Large intestine (tissue), 12 donors: ENCODE measurements at places on chromosomes 13 and 19.

GRCh38 chr19:1318678-1319471 lies 33.2 kb downstream of the EFNA2 start:
- no peak for DNase-seq

- no peak for DNase-seq
Observed at GRCh38 chr13:101053301-101054093, 362.8 kb downstream of the NALCN start.

GRCh38 chr13:43874504-43875092 lies 4.9 kb downstream of the CCDC122 start:
- DNase-seq: no peak

- DNase-seq: no peak
Observed at GRCh38 chr13:41384749-41385503, 72.4 kb upstream of the RGCC start.

DNA sequence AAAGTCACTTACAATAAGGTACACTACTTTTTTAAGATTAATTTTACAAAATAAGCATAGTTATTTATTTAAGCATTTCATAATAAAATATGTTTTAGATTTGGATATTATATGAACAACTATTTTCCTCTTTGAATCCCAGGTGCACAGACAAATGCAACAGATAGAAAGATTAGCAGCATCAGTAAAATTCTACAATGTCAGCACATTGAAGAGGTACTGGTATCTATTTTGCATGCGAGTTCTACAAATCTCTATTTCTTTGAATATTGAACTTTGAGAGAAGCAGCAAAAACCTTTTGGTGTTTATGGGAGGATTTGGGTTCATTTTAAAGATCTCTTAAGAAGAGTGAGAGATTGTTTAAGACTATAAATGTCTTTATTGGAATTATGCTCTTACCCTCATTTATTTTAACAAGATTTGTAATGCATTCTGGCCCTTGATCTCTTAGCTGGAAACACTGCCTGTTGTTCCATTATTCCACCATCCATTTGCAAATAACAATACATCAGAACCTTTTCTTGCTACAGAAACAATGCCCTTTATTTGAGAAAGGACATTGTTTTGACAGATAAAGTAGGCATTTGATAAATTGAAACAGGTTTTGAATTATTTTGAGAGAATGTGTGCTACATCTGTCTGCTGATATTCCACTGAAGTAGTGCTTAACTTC lies 558.8 kb upstream of the KLHL1 start:
- DNase-seq: no peak

DNA sequence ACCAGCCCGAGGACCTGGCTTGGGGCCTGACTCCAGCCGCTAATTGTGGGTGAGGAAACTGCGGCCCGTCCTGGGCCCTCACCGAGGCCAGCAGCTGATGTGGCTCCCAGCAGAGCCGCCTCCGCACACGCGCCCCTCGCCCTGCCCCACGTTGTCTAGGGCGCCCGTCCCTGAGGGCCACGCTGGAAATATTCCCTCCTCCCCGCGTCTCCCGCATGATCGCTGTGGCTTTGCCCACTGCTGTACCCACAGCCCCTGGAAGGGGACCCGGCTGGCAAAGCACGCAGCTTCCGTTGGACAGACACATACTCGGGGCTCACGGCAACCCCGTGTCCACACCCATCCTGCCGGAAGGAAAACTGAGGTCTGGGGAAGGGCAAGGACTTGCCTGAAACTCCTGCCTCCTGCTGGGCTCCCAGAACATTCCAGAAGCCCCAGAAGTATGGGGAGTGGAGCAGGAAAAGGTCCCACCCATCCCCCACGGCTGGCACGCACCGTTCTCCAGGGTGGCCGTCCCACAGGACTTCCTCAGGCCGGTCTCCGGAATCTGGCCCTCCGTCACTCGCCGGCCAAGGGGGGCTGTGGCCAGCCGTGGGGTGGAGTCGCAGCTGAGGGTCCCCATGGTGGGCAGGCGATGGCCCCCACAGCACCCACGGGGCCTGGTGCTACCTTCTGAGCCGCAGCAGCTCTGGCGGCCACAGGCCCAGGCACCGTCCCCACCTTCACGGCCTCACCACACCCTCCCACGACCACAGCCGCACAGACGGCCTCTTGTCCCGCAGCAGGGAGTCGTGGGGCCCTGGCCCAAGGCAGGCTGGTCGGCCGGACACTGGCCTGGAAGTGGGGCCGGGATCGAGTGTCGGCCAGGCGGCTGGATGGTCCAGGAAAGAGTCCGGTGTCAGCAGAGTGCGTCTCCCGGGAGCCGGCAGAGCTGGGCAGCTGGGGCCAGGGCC lies 13.6 kb upstream of the SHC2 start:
- DNase-seq: no peak

DNA sequence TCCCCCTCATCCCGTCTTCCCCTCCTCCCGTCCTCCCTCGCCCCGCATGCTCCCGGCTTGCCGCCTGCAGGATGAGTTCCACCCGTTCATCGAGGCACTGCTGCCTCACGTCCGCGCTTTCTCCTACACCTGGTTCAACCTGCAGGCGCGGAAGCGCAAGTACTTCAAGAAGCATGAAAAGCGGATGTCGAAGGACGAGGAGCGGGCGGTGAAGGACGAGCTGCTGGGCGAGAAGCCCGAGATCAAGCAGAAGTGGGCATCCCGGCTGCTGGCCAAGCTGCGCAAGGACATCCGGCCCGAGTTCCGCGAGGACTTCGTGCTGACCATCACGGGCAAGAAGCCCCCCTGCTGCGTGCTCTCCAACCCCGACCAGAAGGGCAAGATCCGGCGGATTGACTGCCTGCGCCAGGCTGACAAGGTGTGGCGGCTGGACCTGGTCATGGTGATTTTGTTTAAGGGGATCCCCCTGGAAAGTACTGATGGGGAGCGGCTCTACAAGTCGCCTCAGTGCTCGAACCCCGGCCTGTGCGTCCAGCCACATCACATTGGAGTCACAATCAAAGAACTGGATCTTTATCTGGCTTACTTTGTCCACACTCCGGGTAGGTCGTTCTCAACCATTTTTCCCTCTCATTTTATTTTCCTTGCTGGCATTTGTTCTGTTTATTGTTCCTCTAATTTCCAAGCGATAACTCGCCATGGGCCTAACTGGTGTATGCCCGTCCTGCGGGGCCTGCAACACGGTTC lies 29.8 kb downstream of the NFIX start:
- DNase-seq: no peak

DNA sequence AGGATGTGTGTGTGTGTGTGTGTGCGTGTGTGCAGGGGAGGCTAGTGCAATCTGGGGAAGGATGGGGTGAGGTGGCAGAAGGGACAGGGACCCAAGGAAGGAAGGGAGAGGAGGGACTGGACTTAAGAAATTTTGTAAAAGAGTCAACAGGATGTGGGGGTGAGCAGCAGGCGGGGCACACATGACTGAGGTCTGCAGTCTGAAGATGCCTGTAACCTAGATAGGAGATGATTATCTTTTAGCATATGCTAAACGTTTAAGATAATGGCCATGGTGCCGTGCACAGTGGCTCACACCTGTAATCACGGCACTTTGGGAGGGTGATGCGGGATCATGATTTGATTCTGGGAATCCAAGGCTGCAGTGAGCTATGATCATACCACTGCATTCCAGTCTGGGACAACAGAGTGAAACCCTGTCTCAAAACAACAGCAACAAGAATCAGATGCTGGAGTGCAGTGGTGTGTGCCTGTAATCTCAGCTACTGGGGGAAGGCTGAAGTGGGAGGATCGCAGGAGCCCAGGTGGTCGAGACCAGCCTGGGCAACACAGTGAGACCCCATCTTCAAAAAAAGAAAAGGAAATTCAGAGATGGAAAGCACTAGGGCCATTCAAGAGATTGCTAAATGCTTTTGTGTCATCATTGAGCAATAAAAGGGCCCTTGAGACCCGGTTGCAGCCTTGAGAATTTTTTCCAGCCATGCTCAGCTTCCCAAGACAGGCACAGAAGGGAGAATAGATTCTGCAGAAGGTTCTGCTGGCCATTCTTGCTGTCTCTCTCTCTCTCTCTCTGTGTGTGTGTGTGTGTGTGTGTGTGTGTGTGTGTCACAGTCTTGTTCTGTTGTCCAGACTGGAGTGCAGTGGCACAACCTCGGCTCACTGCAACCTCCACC lies 3.8 kb upstream of the ZNF414 start:
- peak; percentile 31 for DNase-seq

- DNase-seq: no peak
Observed at GRCh38 chr19:57314146-57314545, 6.1 kb upstream of the ZNF543 start.

GRCh38 chr13:102768909-102769308 lies 4.7 kb downstream of the TEX30 start:
- DNase-seq: no peak

- DNase-seq: no peak
Observed at GRCh38 chr13:112596235-112596634, 8.3 kb upstream of the TUBGCP3 start.

DNA sequence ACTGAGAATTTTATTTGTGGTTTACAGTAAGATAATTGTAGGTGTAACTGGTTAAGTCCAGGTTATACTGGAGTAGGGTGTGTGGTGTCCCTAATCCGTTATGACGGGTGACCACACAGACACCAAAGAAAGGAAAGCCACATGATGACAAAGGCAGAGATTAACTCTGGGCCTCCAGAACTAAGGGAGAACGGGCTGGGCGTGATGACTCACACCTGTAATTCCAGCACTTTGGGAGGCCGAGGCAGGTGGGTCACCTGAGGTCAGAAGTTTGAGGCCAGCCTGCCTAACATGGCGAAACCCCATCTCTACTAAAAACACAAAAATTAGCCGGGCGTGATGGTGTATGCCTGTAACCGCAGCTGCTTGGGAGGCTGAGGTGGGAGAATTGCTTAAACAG lies 10.2 kb upstream of the FUT2 start:
- DNase-seq: peak; percentile 42

DNA sequence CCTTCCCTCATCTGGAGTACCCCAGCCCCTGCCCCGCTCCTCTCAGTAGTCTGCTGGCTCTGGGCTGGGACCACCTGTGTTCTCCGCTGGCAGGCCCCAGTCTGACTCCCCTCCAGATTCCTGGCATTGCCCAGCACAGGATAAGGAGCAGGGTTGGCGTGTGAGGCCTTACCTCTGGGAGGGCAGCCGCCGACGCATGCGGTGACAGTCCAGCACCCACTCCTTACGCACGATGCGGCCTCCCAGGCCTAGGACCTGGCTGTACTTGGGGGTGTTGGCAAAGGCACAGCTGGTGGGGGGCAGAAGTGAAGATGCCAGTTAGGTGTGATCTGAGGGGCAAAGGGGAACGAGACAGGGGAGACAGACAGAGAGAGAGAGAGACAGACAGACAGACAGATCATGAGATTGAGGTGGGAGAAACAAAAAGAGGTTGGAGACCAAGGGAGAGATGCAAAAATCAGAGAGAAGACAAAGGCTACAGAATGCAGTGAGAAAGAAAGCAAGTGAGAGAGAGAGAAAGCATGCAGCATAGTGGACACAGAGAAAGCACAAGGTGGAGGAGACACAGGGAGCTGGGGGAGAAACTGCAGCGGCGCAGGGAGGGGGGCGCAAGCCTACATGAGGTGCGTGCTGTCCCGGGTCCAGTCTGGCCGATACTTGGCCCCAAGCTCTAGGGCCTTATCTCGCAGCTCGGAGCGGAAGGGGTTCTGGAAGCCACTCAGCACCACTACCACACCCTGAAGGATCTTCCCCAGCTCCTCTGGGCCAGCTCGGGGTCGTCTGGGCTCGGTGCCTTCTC lies 18.6 kb downstream of the ZNF575 start:
- no peak for DNase-seq

DNA sequence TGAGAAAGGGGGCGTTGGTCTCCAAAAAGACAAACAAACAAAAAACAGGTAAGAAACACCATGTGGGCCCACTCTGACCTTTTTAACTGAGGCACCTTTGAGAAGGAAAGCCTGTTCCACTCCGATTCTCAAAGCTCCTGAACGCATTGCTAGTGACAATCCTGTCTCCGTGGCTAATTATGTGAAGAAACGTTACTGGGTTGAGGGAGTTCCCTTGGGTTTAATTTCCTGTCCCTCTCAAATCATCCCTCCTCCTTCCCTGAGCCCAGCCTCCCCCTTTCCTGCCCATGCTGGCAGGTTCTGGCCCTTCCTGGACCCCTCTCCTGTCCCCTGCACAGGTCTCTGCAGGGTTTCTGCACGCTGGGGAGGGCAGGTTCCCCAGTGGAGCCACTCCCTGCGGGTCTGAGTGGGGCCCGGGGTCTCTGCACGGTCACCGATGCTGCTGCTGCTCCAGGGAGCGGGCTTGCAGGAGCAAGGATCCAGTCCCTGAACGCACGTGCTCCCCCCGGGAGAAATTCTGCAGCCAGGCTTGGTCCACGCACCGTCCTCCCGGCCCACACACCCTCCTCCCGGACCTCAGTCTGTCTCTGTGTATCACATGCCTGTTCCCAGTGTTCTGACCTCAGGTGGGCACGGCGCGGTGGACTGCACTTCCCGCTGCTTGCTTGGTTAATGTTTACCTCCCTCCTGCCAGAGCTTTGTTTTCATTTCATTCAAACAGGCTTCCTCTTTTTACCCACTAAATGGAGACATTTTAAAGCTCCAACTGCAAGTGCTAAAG lies 76.4 kb upstream of the MCF2L start:
- peak; percentile 86 for DNase-seq

DNA sequence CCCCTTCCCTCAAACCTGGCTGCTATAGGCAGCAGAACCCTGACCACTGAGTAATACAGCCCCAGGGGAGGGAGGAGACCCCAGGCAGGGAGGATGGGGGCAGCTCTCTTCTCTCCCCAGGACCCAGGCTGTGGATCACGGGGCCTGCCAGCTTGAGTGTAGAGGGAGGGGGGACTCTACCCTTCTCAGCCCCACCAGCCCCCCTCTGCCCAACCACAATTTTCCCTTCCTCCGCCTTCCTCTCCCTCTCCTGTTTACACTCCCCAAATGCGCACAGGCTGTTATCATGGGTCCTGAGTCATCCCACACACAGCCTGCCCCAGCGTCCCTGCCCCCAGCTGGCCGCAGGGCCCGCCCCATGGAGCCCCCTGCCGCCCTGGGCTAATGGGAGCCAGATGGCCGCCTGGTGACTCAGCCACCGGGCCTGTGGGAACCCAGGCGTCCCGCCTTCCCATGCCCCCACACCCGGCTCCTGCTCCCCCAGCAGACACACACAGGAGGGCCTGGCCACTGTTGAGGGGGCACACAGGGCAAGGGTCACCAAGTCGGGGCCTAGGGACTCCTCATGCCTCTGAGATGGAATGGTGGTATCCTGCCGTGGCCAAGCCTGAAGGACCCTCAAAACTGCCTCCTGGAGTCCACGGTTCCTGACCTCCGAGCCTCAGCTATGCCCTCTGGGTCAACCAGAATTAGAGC lies 13.6 kb downstream of the CCDC97 start:
- DNase-seq: no peak

GRCh38 chr13:74266861-74267260 lies 132.7 kb upstream of the KLF12 start:
- DNase-seq: no peak
